Foreskin keratinocyte (primary cell): ENCODE measurements at places on chromosomes 3 and 15.

DNA sequence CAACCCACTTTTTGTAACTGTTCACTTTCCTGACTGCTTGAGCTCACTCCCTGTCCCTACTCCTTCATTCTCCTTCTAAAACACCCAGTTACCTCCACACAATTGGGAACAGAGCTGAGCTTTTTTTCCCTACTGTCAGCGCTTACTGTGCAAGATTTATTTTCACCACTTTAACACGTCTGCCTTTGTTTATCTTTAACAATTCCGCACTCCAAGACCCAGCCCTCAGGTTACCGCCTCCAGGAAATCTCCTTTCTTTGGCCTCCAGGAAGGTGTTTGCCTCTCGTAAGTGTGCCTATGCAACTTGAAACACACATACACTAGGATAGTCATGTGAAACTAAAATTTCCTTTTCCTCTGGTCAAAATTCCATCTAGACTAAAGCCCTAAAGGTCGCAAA lies 271.9 kb upstream of the TPRG1 start:
- DNase-seq = no peak

GRCh38 chr3:138947495-138948121 lies 591 bp downstream of the FOXL2NB start:
- DNase-seq = no peak

GRCh38 chr3:7630351-7630911 lies 769.5 kb downstream of the GRM7 start:
- DNase-seq = no peak

DNA sequence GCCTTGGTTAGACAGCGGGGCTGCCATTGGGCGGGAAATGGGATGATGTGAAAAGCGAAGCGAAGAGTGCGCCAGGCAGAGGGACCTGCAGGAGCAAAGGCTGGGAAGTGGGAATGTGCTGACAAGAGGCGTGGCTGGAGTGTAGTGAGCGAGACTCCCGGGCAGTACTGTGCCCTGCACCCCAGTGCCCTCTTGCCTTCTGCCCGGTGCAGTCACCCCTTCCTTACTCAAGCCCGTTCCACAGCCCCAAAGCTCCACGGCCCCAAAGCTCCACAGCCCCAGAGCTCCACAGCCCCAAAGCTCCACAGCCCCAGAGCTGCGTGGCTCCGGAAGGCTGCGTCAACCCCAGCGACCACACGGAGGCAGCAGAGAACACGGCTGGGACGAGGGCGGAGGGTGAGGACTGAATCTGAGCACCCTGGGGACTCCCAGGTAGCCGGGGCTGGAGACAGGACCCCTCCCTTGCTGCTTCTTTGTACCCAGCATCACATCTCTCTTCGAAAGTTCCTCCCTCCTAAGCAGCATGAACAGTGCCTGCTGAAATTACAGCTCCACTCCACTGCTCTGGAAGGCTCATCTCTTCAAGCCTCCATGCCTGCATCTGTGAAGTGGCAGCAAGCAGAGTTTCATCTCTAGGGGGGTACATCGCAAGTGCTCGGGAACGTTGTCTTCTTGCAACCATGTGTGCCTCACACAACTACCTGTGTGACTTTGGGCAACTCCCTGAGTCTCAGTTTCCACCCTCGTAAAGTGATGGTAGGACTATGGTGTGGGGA lies 108.9 kb downstream of the FBLN2 start:
- no peak for DNase-seq

- DNase-seq = no peak
These were observed 427.3 kb downstream of the CNTN4 start for GRCh38 chr3:2525968-2526367.

DNA sequence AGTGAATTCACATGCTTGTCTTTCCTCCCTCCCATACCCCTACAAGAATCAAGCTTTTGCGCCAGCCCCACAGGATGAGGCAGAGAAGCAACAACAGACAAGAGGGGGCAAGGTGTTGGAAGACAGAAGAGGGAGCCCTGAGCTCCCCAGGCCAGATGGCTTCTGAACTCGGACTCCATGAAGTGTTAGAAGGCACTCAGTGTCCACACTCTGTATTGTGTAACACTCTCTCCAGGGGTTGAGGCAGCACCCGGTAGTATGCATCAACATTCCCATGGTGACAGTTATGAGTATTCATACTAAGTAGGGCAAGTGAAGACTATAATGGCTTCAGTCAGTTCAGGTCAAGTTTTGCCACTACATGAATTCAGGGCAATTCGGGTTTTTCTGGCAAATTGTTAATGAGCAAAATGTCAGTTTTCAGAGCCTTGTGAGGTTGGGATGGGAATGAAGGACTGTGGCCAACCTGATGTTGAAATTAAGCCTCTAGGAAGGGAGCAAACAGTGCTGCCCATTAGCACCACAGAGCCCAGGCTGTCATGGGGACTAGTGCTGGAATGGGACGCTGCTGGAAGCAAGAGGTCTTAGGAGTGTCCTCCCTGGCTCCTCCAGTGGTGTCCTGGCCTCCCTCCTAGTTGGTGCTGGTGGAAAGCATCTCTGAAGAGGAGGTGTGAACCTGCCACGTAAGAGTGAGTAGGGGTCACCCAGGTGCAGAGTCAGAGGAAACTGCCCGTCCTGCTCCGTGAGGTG lies 79.4 kb downstream of the KLF15 start:
- DNase-seq = no peak

DNA sequence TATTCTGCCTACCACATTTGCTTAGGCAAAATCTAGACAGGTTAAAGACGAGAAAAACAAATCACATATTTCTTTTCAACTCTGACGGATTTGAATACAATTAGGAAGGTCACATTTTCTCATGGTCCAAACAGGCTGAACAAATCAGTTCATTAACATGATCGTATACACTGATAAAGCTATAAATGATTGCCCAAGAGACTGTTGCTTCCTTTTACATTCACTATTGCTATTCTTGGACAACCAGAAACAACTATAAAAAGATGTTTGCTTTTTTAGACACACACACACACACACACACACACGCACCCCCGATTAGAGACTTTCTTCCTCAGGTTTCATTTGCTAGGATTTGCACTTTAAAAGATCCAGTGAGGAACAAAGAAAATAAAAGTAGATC lies 122.3 kb upstream of the BHLHE40 start:
- DNase-seq = no peak

DNA sequence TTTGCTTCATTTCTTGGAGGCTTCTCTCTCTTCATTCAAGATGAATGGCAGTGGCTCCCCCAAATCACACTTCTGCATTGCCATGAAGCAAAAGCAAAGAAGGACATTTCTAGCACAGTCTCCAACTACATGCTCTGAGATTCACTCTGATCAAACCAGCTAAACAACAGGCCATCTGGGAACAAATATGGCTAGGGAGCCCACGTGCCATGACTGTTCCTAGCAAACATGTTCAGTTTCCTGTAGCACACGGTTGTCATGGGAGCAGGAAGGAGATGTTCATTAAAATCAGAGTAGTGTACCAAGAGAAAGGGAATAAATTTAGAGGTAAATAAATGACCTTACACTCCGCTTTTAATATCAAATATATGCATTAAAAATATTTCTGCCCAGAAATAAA lies 327.3 kb downstream of the GBE1 start:
- DNase-seq = no peak

DNA sequence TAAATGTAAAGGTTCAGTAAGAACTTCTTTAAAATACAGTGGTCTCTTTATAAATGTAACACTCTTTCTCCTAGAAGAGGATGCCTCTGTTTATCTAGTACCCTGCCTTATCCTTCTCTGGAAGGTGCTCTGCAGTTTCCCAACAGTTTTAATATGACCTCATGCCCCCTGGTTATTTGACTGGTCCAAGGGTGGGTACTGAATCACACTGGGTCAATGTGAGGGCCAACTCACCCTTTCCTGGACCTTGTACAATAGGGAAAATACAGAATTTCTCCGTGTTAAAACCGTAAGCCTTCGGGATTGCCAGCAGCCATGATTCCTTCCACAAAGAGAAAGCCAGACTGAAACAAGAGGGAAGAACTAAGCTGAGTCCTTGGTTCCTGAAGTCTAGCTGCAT lies 9.2 kb downstream of the DCBLD2 start:
- DNase-seq = no peak

- no peak for DNase-seq
These were observed 280.0 kb upstream of the P2RY1 start for GRCh38 chr3:152554980-152555379.

DNA sequence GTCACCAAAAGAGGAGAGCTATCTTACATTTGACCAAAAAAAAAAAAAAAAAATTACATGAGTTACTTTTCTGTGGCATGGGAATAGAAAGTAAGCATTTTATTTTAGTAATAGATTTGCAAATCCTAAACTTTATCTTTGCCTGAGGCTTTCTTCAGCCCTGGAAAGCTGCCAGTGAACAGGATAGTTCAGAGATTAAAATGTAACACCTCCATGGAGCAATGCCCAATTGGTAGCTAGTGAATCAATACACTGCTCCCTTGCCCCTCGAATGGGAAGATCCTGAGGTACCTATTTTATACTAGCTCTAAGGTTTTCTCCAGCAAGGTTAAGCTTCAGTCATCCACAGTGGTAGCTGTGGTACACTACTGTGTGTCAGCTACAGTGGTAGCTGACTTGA lies 867.1 kb downstream of the NAALADL2 start:
- DNase-seq = no peak

- DNase-seq = no peak
These were observed 228.9 kb upstream of the PRICKLE2 start for GRCh38 chr3:64454179-64454578.

DNA sequence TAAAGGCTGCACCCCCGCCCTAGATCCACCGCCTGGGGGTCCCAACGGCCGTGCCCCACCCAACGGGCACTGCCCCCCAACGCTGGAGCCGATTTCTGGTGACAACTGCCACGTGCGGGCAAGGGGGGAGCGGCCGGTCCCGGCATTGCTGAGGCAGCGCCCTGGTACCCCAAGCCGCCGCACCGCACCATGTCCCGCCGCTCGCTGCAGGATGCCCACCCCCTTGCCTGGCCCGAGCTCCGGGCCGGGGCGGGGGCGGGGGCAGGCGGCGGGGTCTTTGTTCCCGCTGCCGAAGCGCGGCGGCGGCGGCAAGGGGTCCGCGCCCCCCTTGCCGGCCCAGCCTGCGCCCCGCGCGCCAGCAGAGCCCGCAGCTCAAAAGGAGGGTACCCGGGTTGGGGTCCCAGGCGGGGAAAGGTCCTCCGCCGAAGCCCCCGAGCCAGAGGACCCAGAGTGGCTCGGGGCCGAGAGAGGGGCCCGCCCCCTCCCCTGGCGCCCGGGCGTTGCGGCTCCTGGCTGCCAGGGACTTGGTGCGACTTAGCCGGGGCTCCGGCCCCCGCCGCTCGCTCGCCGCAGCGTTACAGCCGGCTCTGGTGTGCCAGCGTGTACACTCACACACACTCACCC lies 678 bp downstream of the SEMA7A start:
- DNase-seq = no peak

GRCh38 chr3:138180375-138181029 lies 5.8 kb upstream of the DBR1 start:
- peak; percentile 39 for DNase-seq

GRCh38 chr3:152128356-152128755 lies 140.4 kb upstream of the MBNL1 start:
- DNase-seq = no peak

DNA sequence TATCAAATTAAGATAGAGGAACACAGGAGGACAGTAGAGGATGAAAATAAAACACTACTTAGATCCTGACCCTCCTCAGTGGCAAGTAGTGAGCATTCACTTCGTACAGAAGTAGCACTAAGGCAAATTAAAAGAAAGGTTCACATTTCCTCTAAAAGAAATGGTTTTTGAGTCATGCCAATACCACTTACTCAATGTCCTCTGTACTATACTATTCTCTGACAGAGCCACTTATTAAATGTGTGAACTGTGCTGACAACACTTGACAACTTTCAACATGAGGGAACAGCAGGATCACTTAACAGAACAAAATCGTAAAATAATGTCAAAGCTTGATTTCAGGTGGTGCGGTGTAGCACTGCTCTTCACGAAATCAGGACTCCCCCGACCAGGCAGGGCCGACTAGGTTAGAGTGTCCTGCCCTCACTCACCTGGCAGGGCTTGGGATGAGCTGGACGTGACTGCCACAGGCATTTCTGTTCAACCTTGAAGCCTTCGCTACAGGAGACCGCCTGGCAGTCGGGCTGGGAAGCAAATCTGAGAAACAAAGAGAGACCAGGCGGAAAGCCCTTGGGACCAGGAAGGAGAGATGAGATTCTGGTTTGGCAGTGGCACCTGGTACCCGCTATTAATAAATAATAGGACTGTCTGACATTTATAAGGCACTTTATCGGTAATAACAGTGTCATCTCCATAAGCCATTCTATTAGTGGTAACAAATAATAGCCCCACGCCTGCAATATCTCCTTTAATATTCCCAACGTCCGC lies 611 bp upstream of the SLC27A2 start:
- no peak for DNase-seq

GRCh38 chr3:39267631-39268548 lies 11.9 kb downstream of the CX3CR1 start:
- DNase-seq = no peak

DNA sequence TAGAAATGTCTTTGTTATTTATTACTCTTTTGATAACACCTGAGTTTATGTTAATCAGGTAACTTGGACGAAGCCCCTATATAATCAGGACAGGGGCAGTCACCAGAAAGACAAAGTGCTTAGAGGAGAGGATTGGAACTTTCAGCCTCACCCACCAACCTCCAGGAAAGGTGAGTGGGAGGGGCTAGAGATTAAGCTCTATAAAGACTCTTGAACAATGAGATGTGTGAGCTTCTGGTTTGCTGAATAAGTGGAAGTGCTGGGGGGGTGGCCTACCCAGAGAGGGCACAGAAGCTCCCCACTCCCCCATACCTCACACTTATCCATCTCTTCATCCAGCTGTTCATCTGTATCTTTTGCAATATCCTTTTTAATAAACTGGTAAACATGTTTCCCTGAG lies 73.9 kb downstream of the TTBK2 start:
- no peak for DNase-seq

- peak; percentile 9 for DNase-seq
These were observed 281.3 kb downstream of the FGF12 start for GRCh38 chr3:192445770-192446644.

DNA sequence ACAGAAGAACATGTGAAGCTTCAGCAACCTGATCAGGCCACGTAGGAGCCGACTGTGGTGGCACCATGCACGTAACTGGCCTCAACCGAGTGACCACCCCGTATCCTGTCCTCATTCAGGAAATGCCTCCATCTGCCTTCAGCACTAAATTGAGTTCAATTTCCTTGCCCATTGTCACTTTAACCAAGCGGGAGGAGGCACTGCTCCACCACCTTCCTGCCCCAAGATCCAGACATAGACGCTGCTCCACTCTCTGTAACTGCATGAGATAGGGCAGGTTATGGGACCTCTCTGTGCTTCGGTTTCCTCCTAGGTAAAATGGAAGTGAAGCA lies 80.1 kb upstream of the POMGNT2 start:
- DNase-seq = no peak
